ENCODE measurements at places on chromosomes 2 and 18.

DNA sequence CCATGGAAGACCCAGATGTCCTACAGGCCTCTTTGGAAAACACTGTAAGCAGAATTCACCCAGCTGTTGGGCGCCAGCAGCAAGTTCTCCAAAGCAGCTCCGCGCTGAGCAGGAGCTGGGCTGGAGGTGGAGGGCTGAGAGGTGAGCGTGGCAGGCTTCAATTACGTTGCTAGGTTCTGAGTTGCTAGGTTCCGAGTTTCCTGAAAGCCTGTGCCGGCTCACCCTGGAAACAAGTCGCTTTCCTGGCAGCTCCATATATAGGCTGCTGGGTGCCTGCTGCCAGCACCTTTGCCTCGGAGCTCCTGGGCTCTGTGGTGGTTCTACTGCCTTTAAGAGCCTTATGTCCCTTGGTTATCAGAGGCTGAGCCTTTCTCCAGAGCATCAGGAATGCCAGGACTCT lies 14.4 kb upstream of the EGR4 start:
- no peak for DNase-seq

DNA sequence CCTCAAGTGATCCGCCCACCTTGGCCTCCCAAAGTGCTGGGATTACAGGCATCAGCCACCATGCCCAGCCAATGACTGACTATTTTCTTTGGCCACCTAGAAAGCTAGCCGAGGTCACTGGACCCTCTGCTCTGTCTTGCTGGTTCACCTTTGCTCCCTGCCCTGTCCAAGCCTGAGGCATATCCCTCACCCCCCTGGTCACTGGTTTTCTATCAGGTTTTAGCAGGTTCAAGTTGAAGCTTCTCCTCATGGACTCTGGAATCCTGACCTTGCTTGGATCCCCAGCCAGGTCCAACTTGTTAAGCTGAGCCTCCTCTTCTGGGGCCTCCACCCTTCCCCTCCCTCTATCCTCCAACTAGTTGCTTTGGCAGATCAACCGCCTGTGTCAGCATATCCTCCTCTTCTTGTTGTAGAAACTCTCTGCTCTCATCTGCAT lies 33.4 kb downstream of the PAX8 start:
- DNase-seq = no peak

GRCh38 chr18:51621113-51621863 lies 423.8 kb upstream of the MEX3C start:
- no peak for DNase-seq

DNA sequence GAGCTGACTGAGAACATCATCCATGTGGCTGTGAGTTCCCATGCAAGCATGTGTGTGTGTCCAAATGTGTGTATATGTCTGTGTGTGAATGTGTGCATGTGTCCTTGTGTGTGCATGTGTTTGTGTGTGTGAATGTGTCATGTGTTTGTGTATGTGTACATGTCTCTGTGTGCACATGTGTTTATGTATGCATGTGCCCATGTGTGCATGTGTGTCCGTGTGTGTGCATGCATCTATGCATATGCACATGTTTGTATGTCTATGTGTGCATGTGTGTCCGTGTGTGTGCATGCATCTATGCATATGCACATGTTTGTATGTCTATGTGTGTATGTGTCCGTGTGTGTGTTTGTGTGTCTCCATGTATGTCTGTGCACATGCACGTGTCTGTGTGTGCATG lies 99.7 kb downstream of the LBH start:
- DNase-seq = no peak

DNA sequence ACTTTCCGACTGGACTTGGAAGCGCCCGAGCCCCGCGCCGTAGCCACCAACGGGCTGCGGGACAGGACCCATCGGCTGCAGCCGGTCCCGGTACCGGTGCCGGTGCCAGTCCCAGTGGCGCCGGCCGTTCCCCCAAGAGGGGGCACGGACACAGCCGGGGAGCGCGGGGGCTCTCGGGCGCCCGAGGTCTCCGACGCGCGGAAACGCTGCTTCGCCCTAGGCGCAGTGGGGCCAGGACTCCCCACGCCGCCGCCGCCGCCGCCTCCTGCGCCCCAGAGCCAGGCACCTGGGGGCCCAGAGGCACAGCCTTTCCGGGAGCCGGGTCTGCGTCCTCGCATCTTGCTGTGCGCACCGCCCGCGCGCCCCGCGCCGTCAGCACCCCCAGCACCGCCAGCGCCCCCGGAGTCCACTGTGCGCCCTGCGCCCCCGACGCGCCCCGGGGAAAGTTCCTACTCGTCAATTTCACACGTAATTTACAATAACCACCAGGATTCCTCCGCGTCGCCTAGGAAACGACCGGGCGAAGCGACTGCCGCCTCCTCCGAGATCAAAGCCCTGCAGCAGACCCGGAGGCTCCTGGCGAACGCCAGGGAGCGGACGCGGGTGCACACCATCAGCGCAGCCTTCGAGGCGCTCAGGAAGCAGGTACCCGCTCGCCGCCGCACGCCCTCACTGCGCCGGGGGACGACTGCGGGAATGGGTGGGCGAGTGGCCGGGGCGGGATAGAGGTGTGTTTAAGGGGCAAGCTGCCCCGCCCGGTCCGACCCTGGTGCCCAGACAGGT lies 713 bp downstream of the ATOH8 start:
- DNase-seq = no peak

DNA sequence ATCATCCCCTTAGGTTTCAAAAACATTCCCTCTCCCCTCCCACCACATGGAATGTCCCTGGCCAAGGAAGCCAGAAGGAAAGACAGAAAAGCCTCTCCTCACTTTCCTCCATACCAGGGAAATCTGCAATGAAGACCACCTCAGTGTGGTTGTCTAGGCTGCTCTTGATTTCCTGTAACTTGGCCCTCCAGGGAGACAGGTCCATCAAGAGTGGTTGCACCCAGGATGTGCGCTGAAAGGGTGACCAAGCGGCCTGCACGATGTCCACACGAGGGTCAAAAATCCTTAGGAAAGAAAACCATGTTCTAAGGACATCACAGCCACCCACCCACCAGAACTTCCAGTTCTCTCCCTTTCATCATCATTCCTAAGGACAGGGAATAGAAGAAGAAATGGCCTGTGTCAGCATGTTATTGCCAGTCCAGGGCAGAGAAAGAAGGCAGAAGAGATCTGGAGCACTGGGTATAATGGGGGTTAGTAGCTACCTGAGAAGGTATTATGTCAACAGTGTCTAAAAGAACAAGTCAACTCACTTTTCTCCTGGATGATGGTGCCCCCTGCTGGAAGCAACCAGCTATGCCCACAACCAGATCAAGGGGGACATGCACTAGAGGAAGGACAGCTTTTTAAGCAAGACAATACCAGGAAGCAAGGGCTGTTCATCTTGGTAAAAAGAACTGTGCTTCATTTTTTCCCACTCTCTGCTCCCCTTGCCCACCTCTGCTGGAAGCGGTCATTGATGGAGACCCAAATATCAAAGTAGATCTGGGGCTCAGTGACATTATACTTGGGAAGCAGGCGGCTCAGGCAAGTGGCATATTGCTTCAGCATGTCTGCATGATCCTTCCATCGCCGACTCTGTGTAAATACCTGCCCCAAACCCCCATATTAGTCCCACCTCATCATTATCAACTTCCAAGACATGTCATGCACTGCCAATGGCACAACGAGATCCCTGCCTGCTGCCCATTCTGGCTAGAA lies 9.3 kb downstream of the GGCX start:
- DNase-seq = peak; percentile 75

DNA sequence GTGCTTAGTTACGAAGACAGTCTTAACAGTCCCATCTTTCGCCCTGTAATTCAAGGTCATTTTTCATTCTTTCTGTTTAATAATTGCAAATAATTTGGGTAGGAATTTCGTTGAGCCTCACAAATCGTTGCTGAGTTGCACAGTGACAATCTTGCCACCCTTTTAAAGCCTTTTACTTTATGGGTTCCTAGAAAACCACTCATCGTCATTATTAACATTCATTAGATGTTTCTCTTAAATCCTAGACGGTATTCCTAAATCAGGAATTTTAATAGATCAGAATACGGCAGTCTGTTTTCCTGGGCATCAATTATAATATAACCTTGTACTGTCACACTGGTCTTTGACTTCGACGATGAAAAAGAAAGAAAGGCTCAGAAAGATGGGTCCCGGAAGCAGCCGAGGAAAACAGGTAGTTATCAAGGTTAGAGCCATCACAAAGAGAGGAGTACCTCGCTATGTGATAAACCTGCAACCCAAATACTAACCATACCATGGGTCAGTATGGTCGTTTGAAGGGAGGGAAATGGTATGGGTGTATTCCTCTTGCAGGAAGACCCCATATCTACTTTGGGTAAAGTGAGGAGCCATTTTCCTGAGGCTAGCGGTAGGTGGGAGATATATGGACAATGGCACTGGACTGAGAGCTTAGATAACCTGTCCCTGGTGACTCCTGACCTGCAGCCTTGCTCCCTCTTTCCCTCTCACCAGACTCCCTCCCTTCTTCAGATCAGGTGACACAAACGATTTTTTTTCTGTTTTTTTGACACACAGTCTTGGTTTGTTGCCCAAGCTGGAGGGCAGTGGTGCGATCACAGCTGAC lies 981 bp upstream of the SF3B1 start:
- no peak for DNase-seq

DNA sequence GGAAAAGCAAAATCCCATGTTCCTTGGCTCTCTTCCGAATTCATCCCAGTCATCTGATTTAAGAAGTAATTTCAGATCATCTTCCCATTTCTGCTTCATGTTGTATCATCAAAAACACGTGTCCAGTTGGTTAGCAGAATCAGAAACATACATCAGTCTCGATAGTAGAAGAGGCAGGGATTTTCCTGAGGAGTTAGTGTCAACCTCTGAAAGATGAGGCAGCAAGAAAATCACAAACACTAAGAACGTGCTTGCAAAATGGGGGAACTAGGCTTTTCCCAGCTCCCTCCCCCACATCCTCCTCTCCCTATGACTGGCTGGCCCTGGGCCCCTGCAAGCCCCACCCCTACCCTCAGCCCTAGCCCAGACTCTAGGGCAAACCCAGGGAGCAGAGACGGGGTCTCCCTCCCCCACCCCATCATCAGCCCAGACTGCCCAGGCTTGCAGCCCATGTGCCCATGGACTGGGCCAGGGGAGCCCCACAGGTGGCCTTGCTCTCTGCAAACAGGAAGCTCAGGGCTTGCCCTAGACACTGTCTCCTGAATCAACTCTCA lies 161.0 kb upstream of the ID2 start:
- no peak for DNase-seq

GRCh38 chr2:151682459-151683003 lies 51.7 kb downstream of the NEB start:
- no peak for DNase-seq

DNA sequence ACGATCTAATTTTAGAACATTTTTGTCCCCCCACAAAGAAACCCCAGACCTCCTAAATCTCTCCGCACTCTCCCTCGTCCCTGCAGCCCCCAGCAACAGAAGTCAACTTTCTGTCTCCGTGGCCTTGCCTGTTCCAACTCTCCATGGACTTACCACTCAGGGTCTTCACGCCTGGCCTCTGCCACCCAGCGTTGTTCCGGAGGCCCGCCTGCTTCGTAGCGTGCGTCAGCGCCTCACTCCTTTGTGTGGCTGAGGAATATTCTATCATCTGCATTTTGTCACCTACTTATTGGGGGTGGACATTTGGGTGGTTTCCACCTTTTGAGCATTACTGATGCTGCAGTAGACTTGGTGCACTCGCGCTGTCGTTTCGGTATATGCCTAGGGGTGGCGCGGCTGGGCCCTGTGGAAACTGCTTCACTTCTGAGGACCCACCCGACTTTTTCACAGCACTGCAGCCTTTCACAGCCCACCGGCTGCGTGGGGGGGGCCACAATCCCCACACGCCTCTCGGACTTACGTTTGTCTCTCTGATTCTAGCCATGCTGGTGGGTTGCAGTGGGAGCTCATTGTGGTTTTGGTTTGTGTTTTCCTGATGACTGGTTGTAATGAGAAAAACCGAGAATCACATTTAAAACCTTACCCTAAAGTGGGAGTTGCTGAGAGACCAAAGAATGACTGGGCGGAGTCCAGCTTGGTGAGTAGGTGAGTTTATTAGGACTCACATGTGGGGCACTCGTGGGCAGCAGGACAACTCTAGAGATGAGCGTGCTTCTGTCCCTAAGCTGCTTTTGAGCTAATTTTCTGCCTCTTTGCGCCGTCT lies 1.4 kb upstream of the HSBP1L1 start:
- no peak for DNase-seq

DNA sequence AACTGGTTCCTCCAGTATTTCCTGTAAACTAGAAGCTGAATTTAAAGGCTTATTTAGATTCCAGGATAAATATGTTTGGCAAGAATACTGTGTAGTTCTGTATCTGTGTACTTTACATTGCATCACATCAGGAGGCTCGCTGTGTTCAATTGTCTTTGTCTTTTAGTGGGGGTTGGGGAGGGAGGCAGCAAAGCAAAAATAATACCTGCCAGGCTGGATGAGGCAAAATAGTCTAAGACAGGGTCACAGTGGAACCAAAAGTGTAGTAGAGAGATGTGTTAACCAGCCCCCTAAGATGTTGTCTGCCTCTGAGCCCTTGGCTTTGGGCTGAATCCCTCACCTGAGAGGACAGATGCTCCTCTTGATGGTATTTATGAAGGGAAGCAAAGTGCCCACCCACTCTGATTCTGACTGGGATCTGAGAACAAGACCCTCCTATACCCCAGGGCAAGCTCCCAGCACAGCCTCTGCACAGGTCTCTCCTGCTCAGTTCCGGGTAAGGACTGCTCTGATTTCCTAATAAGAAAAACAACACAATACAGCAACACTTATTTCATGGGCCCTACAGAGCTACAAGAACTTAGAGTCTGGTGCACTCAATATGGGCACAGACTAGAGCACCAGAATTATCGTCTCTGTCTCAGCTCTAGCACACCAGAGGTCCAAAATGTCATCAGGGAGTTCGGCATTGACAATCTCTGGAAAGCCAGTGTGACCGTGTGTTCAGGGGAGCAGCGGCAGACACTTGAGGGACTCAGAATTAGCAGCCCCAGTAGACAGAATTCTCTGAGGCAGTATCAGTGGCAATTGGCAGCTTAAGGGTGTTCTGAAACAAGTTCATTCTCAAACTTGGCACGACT lies 7.2 kb upstream of the AFTPH start:
- DNase-seq = no peak

- DNase-seq = no peak
These were observed 142.3 kb downstream of the ACOXL start for GRCh38 chr2:110874453-110875383.

- DNase-seq = no peak
These were observed 191.9 kb downstream of the RND3 start for GRCh38 chr2:150295544-150295943.

GRCh38 chr2:149200109-149200520 lies 130.3 kb upstream of the LYPD6 start:
- no peak for DNase-seq

GRCh38 chr2:31223026-31223425 lies 5.7 kb upstream of the CAPN14 start:
- DNase-seq = no peak

DNA sequence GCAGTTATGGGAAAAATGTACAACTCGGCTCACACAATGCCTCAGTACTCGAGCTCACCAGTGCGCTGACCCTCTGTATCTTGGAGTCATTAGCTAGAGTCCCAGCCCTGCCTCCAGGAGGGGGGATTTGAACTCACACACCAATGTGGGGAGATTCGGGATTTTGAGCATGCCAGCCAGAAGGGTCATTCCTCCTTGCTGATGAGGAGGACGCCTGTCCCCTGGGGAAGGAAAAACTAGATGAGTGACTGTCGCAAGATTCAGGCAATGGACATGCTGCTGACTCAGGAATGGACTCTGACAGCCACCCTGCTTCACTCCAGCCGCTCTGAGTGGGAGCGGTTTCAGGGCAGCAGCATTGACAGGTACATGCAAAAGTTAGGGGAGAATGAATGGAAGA lies 20.6 kb downstream of the FIGN start:
- no peak for DNase-seq

- DNase-seq = no peak
These were observed 71.1 kb upstream of the SESTD1 start for GRCh38 chr2:179335732-179336131.

Measured in stimulated activated CD4-positive, alpha-beta T cell treated with anti-CD3 and anti-CD28 coated beads, Interleukin-1b, Interleukin-23, amount 100 ng/mL, for 4 hours (primary cell).